Fibroblast of mammary gland (primary cell): ENCODE measurements at places on chromosomes 5 and 9.

DNA sequence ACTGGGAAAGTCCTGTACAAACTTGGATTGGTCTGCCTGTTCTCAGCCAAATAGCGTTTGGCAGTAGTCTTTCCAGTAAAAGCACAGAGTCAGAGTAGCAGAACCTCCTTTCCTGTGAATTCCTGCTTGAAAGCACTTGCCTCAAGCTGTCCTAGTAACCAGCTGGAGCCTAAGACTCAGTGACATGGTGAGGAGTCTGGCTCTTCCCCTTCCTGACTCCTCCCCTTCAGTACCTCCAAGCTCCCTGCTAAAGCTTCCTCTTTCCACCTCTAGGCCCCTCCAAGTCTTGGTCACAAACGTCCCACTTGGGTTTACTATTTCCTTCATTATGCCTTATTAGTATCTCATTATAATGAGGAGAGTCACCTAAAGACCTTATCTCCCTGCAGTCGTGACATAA is 21.4 kb upstream of the FAM81B start:
- DNase-seq, result no peak

GRCh38 chr5:89983216-89983615 is 426.3 kb downstream of the CETN3 start:
- DNase-seq, result no peak

GRCh38 chr5:169395136-169395535 is 94.2 kb upstream of the SLIT3 start:
- peak; percentile 68 for DNase-seq

DNA sequence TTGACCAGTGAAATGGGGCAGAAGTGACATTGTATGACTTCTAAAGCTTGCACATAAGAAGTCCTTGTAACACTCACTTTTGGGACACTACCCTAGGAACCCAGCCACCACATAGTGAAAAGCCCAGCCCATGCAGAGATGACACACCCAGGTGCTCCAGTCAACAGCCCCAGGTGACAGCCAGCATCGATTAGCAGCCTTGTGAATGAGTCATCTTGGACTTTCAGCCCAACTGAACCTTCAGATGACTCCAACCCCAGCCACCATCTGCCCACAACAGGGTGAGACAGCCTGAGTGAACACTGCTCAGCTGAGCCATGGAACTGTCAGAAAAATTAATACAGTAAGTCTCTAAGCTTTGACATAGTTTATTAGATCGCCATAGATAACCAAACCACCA is 458.6 kb downstream of the ZSWIM6 start:
- DNase-seq, result no peak

DNA sequence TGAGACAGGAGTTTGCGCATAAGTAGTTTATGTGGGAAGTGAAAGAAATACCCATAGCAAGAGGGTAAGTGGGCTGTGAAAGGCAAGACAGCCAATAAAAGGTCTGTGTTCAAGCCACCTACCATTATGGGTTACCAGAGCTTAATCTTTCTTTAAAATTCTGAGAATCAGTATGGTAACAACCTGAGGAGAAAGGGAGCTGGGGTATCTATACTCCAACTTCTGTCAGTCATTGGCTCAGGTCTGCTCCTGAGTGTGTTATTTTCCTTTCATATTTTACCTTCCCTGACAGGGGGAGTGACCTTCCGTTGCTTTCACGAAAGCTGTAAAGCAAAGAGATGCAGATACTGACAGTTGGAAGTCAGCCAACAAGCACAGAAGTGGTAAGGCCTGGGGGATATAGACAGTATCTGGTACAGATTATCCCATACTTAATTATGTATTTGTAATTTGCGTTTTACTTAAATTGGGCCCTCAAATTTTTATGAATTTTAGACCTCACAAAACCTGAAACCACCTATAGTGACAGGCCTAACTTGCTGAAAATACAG is 233.4 kb downstream of the RAB3C start:
- DNase-seq, result no peak

- no peak for DNase-seq
These were observed 137.8 kb downstream of the KCNIP1 start for GRCh38 chr5:170641589-170642031.

- no peak for DNase-seq
These were observed 113.0 kb downstream of the VPS13A start for GRCh38 chr9:77290373-77290772.

DNA sequence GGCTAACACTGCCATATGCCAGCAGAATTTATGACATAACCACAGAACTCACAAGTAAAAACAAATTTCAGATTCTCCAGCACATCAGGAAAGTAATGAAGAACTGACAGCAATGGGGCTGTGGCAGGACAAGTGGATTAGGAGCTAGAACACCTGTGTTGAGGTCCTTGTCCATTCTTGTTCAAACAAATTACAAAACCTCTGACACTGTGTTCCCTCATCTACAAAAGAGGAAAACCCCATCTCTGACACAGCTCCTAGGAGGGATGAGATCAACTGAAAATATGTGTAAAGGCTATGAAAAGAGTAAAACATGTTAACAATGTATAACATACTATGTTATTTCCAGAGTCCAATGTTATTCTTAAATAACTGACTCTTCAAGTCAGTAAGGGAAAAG is 23.5 kb downstream of the ELP1 start:
- no peak for DNase-seq

DNA sequence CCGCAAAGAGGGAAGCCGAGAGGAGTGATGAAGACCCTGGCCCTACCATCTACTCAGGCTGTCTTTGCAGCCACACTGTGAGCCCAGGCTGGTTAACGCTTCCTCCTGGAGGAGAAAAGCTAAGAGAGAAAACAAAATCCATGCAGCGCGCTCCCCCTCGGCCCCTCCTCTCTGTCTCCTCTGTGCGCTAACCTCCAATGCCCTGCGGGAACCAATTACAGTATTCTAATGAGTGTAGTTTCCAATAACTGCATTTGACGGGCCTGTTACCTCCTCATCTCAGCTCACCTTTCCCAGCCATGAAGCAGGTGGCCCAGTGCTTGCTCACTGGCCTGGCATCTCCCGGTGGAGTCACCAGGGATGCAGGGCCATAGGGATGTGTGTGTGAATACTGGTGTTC is 565.5 kb downstream of the EBF1 start:
- DNase-seq, result no peak

GRCh38 chr9:134339183-134339806 is 13.0 kb downstream of the RXRA start:
- peak; percentile 28 for DNase-seq

DNA sequence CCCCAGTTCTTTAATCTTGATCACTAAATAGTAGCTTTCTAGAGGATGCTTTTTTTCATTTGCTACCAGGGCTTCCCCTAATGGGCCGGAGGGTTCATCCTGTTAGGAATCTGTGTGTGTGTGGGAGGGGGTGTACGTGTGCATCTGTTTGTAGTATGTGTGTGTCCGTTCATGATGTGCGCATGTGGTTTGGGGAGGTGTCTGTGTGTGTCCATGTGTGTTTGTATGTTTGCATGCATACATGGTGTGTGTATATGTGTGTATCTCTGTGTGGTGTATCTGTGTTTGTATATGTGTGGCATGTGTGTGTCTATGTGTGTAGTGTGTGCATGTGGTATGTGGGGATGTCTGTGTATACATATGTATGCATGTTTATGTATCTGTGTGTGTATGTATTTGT is 106.2 kb downstream of the SYK start:
- DNase-seq, result no peak

DNA sequence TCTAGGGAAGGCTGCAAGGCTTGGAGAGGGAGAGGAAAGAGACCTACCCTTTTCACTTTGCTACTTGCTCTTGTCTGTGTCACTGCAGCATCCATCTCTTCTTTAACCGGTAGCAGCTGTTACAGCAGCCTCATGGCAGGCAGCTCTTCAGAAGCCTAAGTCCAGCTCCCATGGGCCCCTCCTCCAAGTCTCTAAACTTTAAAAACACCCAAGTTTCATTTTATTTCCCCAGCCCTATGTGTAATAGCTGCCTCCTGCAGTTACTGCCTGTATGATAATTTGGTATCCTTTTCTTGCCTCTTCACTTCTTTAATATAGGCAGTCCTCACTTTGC is 313.1 kb upstream of the PIK3R1 start:
- no peak for DNase-seq

DNA sequence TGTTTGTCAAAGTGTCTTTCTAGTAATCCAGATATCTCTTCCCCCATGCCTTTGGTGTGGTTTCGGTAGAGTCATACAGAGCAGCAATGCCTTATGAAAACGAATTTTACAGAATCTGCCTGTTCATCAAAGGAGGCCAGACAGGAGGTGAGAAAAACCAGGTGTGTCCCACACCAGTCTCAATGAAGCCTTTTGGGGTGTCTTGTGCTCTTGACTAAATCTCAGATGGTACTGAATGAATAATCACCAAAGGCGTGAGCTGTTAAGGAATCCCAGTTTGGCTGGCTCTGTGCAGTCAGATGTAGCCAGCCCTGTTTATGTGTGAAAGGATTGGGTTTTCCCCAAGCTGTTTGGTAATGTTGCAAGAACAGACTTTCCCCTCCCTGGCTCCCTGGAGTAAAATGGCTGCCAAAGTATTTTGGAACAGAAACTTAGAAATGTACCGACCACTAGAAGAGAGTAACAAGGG is 70.8 kb upstream of the CDKN2B start:
- DNase-seq, result peak; percentile 86

GRCh38 chr5:112614285-112614684 is 123.4 kb upstream of the APC start:
- no peak for DNase-seq

DNA sequence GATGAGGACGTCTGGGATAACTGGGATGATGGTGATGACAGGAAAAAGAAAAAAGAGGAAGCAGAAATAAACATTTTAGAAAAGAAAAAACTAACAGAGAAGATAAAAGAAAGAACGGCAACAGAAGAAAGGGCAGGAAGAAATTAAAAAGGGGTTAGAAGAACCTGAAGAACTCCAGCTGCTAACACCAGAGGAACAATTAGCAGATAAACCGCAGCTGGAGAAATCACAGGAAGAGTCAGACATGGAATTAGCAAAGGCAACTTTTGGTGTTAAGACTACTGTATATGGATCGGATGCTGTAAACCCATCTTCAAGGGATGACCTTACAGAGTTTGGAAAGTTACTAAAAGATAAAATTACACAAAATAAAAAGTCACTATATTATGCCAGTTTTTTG is 15.4 kb downstream of the CTSL start:
- DNase-seq, result no peak

- DNase-seq, result no peak
These were observed 43.2 kb downstream of the TMEM167A start for GRCh38 chr5:83034036-83034435.

DNA sequence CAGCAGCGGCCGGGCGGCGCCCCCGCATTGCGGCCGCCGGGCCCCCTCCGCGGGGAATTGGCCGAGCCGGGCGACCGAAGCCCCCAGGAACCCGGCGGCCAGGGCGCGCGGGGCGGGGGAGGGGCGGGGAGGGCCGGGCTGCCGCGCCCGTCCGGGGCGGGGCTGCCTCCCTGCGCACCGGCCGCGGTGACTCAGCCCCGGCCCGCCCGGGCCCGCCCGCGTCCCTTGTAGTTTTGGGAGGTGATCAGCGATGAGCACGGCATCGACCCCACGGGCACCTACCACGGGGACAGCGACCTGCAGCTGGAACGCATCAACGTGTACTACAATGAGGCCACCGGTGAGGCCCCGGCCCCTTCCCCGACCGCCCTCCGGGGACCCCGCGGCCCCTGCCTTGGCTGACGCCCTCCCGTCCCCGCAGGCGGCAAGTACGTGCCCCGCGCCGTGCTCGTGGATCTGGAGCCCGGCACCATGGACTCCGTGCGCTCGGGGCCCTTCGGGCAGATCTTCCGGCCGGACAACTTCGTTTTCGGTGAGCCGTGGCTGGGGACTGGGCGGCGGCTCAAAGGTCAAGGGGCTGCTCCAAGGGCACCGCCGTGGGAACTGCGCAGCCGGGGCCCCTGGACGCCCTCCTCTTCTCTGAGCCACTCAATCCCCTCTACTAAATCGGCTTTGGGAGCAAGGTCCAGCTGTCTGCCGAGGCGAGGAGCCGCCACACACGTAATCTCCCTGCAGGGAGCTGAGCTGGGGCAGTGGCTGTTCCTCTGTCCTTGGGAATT is 592 bp downstream of the TUBB4B start:
- DNase-seq, result peak; percentile 44

- no peak for DNase-seq
These were observed 97.3 kb downstream of the PRRT1B start for GRCh38 chr9:131642496-131643083.

- no peak for DNase-seq
These were observed 43.7 kb upstream of the ANGPTL2 start for GRCh38 chr9:127166111-127166510.

GRCh38 chr5:177590406-177590805 is 1.6 kb upstream of the TMED9 start:
- no peak for DNase-seq

- peak; percentile 86 for DNase-seq
These were observed 31.1 kb downstream of the OR2K2 start for GRCh38 chr9:111298731-111299598.
